ENCODE measurements at places on chromosomes 12 and 14.

DNA sequence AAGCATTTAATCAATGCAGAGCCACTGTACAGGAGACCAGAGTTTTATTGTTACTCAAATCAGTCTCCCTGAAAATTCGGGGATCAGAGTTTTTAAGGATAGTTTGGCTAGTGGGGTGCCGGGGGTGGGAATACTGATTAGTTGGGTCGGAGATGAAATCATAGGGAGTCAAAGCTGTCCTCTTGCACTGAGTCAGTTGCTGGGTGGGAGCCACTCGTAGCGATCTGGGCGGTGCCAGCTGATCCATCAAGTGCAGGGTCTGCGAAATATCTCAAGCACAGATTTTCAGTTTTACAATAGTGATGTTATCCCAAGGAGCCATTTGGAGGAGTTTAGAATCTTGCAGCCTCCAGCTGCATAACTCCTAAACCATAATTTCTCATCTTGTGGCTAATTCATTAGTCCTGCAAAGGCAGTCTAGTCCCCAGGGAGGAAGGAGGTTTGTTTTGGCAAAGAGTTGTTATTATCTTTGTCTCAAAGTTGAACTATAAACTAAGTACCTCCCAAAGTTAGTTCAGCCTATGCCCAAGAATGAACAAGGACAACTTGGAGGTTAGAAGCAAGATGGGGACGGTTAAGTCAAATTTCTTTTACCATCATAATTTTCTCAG lies 169.4 kb upstream of the PLEKHG7 start:
- DNase-seq, result no peak

- DNase-seq, result no peak
Observed at GRCh38 chr12:102174117-102174516, 23.5 kb downstream of the PMCH start.

DNA sequence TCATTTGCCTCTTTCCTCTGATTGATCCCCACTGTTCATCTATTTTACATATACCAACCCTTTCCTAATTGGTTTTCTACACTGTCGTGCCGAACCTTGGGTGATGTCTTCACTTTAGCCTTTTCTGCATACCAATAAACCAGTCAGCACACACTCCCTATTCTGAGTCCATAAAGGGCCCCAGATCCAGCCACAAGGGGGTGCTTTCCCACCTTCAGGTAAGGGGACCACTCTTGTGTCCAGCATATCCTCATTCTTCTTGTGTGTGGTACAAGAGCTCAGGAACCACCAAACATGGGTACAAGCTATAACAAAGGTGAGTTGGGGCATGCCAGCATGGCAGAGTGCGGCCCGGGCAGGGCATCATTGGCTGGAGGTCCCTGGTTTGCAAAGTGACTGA lies 859.8 kb downstream of the FSCB start:
- no peak for DNase-seq

DNA sequence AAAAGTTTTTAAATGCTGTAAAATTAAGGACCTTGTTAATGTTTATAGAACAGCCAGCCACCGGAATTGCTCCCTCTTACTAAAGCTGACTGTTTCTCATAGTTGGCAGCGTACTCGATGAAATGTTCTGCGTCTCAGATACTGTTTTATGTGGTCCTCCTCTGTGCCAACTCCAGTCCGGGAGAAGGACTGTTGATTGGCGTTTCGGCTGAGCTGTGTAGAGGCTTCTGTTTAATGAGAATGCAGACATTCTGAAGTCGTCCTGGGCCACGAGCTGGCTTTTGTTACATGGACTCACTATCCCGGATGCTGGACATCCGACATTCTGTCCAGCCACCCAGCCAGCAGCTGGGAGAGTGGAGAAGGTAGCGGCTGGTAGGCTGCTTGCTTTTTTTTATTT lies 75.4 kb downstream of the WDR20 start:
- no peak for DNase-seq

DNA sequence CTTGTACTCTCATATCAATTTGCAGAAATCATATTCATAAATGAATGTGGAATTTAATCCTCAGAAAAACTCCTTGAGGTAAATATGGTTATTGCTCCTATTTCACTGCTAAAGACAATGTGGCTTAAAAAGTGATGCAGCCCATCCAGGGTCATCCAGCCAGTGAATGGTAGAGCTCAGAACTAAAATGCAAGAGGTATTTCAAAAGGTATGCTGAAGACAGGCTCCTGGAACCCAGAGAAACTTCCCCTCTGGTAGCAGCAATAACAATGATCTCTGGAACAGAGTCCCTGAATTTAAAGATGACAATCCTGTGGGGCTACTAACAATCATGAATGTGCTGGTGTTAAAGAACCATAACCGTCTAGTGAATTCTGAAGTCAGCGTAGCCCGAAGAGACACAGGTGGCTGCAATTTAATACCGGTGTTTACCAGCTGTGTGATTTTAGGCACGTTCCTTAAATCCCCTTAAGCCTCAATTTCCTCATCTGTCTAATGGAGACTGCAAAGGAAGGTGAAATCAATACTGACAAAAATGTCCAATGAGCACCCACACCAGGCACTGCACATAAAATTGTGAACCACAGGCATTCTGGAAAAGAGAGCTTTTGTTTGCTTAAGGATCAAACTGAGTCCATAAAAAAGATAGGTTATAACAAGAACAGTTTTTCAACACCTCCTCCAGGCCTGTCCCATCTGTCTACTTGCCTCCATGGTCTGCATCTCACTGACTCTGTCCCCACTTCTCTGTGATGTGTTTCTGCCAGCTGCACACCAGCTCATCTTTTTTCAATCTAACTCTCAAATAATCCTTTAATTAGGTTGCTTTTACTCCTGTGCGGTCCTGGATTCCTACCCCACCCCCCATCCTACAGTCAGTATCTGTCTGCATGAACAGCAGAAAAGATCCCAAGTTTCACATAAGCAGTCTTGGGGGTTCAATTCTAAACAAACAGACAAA lies 10.5 kb downstream of the TM7SF3 start:
- no peak for DNase-seq

DNA sequence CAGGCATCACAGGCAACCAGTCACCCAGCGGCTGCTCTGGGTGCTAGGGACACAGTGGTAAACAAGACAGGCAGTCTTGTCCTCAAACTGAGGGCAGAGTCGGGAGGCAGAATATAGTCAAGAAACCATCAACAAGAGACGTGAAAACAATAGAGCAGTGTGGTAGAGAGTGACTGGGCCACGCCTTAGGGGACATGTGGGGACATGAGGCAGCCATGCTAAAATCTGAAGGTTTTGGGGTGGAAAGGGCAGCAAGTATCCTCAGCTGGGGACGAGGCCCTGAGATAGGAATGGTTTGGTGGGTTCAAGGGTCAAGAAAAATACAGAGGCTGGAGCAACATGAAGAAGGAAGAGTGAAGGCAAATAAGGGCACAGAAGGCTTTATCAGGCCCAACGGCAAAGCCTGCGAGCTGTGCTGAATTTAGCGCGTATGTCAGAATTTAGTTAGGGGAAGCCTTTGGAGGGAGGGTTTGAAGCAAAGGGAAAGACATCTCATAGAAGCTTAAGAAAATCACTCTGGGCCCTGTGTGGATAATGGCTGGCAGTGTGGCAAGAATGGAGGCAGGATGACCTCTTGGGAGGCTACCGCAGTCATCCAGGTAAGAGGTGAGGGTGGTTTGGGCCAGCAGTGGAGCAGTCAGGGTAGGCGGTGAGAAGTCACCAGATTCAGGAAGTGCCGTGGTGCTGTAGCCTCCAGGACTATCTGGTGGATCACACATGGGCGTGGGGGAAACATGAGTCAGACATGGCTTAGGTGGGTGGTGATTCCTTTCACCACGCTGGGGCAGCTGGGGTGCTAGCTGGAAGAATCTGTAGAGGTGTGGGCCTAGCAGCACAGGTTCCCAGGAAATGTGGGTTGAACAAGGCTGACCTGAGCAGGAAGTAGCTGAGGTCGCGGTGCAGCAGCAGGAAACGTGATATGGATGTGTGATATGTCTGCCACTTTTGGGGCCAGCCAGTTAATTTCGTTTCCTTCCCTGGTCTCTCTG lies 3.0 kb downstream of the EVL start:
- peak; percentile 92 for DNase-seq
